ENCODE measurements at places on chromosomes 12 and 14.

GRCh38 chr14:69464829-69465228, 19.7 kb upstream of the PLEKHD1 start:
- no peak for DNase-seq

DNA sequence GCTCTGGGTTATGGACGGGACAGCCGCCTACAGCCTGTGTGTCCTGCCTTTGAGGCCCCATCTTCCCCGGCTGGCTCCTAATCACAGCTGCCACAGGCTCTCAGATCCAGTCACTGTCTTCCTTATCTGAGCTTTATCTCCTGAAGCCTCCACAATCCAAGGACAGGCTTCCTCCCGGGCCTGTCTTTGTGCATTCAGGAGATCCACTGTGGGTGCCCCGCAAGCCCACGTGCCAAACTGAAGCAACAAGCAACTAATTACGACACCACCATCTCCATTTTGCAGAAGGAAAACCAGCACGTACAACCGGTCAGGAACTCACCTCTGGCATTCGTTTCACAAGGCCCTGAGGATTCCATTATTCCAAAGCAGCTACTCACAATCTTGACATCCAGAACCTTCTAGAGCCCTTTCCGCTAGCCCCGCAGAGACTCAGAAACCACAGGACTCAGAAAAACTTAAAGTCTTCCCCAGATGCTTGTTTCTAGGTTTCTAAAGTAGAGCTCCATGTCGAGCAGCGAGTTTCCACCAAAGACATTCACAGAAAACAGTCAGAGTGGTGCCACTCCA, 14.0 kb downstream of the SYNE3 start:
- no peak for DNase-seq

DNA sequence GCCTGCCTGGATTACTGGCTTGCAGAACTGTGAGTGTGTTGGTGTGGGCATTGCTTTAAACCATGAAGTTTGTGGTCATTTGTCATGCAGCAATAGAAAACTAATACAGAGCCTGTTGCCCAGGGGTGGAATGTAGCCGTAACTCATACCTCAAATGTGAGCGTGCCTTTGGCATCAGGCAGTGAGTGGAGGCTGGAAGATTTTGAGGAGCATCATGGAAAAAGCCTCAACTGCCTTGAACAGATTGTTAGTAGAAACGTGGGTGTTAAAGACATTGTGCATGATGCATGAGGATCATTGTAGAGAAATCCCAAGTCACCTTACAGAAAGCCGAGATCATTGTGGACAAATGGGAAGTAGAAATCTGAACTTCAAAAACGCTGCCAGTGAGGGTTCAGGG, 580.5 kb downstream of the AACS start:
- DNase-seq = no peak

- peak; percentile 66 for DNase-seq
Measured at GRCh38 chr12:31234955-31235867, 90.7 kb downstream of the SINHCAF start.

DNA sequence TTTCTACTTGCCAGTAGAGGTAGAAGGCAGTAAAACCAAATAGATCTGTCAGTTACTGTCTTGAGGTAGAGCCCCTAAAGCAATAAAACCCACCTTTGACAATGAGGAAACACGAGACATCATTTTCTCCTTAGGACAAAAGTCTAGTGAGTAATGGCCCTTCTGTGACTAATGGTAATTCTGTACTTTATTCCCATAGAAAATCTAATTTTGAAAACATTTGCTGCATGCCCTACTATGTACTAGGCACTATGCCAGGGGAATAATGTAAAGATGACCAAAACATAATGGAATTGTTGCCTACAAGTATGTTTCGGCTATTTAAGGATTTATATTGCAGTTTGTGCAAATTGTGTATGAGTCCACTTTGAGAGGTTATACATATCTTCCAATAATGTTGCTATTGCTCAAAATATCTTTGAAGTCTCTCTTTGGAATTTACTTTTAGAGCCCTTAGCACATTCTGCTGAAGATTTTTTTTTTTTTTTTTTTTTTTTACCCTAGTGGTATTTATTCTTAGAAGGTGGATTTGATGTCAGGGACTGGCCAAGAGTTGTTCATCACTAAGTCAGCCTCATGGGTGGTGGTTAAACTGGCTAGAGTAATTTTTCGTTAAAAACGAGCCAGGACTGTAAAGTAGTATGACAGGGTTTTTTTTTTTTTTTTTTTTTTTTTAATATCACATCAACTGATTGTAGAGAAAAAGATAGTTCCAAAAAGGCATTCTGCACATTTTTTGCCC, 109.7 kb downstream of the CRADD start:
- DNase-seq = no peak

GRCh38 chr12:6215932-6216494, 15.8 kb downstream of the CD9 start:
- DNase-seq = peak; percentile 92

DNA sequence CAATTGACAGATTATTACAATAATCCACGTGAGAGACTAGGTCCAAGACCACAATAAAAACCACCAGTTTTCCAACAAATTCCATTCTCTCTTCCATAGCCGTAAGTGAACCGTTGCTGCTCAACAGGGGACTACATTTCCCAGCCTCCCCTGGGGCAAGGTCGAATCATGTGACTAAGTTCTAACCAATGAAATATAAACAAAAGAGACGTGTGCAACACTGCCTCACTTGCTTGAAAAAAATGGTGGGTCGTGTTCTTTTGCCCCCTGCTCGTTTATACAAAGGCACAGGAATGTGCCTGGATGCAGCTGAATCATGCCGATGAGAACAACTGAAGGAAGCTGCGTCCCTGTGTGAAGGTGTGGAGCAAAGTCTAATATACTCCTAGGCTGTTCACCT, 51.1 kb downstream of the HSPB8 start:
- peak; percentile 7 for DNase-seq

DNA sequence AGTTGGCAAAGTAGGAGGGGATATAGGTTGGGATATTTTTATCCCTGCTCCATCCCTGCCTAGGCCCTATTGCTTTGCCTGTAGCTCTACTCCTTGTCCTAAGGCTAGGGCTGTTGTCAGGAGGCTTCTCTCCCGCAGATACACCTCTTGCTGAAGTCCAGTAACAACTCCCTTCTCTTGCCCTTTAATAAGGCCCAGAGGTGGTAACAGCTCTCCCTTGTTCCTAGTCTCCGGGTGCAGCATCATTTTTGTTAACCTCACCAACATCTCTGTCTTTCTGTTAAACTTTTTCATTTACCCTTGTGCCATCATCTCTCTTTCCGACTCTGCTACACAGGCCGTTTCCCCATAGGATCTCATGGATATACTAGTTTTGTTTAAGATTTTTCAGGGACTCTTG, 6.3 kb downstream of the ASCL1 start:
- no peak for DNase-seq

DNA sequence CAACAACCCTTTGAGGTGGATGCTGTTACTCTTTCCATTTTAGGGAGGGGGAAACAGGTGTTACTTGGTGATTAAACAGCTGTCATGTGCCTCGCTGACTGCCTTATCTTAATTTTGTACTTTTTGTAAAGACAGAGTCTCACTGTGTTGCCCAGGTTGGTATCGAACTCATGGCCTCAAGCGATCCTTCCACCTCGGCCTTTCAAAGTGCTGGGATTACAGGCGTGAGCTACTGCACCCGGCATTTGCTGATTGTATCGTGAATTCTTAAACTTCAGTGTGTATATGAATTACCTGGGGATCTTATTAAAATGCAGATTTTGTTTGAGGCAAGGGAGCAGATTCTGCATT, 659 bp downstream of the PSMD9 start:
- no peak for DNase-seq

GRCh38 chr14:64706119-64706592, 1.9 kb downstream of the PLEKHG3 start:
- no peak for DNase-seq

- no peak for DNase-seq
Measured at GRCh38 chr14:77004711-77005460, 23.6 kb downstream of the IRF2BPL start.

DNA sequence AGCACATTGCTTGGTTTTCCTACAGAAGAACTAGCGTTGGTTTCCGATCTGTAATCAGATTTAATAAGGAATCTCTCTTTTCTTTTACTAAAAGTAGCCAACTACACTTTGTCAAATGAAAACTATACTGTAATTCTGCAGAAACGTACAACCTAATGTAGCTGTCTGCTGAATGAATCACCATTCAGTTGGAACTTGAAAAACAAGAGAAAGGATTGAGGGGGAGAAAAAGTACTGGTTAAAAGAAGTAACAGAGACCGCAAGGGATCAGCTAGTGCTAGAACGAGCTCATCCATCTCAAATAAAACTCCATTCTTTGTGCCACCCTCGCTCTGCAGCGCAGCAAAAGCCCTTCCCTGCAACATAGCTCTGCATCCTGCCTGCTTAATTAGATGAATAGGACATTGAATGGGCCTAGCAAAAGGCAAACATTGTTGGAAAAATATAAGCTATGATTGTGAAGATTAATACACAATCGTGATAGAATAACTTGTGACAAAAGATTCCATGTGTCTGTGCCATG, 2.6 kb downstream of the GARIN2 start:
- DNase-seq = no peak

GRCh38 chr14:35281341-35281740, 10.8 kb upstream of the PSMA6 start:
- DNase-seq = no peak

DNA sequence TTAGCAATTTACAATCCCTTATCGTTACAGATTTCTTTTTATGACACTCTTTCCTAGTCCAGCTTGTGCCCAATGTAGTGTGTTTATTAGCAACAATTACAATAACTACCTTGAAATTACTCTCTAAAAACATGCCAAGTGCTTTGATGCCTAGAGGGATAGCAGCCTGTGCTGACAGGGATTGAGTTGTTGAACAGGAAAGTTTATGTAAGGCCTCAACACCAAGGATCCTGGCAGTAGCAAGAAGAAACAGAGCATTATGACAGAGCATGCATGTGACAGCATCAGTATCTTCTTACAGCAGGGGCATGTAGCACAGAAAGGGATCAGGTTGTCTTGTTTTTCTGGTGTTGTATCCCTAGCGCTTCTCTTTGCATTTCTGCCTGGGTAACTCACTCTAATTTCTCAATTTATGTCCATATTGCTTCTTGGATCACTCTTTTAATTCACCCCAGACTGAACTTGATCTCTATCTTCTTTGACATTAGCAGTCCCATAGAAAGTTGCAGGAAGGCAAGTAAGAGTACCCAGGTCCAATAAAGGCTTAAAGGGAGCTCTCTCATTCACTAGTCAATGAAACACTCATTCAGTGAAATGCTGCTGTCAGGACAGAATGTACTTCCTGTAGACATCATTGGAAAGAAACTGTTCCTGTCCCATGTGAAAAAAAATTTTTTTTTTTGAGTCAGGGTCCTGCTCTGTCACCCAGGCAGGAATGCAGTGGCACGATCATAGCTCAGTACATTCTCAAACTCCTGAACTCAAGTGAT, 220.0 kb upstream of the GRIP1 start:
- DNase-seq = no peak

DNA sequence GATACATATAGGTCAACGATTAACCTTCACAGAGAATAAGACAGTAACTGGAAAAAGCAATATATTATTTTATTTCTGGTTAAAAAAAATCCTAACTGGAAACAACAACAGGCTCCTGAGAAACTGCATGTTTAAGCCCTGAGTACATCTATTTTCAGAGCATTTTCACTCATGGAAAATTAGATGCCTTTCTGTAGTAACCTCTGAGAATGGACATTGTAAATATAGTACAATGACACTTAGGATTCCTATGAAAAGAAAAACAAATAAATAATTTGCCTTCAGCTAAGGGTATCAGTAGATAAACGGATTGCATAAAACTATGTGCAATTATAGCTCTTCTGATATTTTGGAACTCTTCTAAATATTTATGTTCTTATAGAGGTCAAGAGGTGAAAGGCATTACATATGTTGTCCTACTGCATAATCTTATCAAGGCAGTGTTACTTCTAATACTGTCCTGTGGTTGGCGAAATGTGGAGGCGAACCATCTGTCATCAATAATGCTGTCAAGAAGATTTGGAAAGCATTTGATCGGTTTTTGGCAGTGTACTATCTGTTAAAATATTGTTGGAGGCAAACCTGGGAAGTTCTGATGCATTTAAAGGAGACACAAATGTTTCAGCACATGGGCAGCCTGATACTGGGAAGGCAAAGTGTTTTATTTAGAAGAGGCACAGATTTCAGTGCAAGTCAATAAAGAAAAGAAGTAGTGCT, 381.8 kb downstream of the BTG1 start:
- DNase-seq = no peak

- DNase-seq = no peak
Measured at GRCh38 chr12:125145196-125145595, 80.0 kb downstream of the AACS start.

GRCh38 chr12:2346416-2346815, 293.6 kb downstream of the CACNA1C start:
- no peak for DNase-seq

GRCh38 chr14:74608959-74609611, 3.0 kb downstream of the LTBP2 start:
- DNase-seq = peak; percentile 94

DNA sequence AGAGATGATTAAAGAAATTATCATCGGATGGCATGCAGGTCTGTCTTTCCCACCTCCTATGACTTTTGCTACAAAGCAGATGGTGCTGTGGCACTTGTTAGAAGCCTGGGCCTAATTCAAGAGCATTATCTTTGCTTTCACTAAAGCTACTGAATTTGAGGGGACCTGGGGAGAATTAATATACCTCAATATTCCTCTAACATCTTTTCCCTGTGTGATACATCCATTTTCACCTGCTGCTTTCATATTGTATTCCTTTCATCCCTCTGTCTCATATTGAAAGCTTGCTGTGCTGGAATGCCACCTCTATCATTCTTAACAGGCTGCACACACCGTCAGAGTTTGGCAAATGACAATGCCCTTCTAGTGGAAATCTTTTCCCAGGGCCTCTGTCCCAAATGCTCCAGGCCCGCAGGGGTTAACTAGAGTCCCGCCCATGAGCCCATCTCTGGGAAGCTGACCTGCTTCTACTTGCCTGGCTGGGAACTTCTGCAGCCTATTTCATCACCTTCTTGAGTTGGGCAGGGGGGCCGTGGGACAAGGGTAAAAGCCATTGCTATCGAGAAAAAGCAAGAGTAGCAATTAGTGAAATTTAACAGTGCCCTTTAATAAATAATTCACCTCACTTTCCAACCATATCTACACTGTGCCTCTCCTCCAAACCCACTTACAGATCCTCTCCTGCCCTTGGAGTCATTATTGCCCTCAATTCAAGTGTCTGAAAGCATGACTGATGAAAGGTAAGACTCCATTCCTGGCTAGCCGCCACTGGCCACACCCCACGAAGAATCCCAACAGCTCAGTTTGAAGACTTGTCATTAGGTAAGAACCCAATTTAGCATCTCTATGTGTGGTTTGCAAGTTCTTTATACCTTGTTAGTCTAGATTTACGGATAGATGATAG, 126.7 kb upstream of the BTG1 start:
- no peak for DNase-seq
